ENCODE measurements at places on chromosomes 4 and X. TPM values are rescaled to one million over a fixed set of nuclear protein-coding genes. Genes with fewer than 3 reads are reported as not detected.
A peak's percentile ranks its signal among the peaks of the same experiment; 100 is the strongest.

GRCh38 chrX:46733226-46733625, 25.7 kb downstream of the SLC9A7 start:
- DNase-seq, result no peak
- no peaks in the 10 kb centered on the region for H3K4me1 ChIP-seq
- H3K27ac ChIP-seq, result no peak overlapping the region
- no peaks in the 10 kb centered on the region for H3K36me3 ChIP-seq
- no peaks in the 10 kb centered on the region for H3K27me3 ChIP-seq

- no peaks in the 10 kb centered on the region for H3K36me3 ChIP-seq
- no peaks in the 10 kb centered on the region for H3K27me3 ChIP-seq
- no peak overlapping the region for H3K27ac ChIP-seq
- DNase-seq, result no peak
- H3K4me1 ChIP-seq, result peaks cover 3% of the 10 kb centered on the region
These were observed 57.0 kb upstream of the PAGE5 start for GRCh38 chrX:55163171-55163570.

- no peaks in the 10 kb centered on the region for H3K4me1 ChIP-seq
- no peak for DNase-seq
- no peaks in the 10 kb centered on the region for H3K27me3 ChIP-seq
- H3K36me3 ChIP-seq, result no peaks in the 10 kb centered on the region
These were observed 175.8 kb upstream of the TECRL start for GRCh38 chr4:64584981-64585557.

DNA sequence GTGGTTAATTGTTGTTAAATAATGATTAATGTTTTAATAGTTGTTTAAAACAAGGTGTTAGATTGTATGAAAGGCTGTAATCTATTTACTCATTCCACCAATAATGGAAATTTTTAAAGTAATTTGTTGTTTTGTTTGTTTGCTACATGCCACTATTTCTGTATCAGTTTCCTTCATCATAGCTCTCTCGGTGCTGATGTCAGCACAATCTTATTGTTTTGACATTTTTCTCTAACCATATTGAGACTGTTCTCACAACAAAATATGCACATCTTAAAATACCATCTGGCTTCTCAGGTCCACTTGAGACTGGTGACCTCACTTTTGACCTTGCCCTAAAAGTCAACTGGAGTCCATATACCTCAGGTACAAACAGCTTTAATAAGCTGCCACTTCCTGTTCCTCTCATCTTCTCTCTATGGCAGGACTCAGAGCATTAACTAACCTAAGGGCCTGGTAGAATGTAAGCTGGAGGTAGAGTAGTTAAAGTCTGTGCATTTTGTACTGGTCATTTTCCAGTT, 1.0 kb upstream of the GUCY1B1 start:
- no peak overlapping the region for H3K4me3 ChIP-seq
- peak overlapping the region; percentile 94 for H3K27ac ChIP-seq
- H3K27me3 ChIP-seq, result no peaks in the 10 kb centered on the region
- H3K36me3 ChIP-seq, result no peaks in the 10 kb centered on the region

DNA sequence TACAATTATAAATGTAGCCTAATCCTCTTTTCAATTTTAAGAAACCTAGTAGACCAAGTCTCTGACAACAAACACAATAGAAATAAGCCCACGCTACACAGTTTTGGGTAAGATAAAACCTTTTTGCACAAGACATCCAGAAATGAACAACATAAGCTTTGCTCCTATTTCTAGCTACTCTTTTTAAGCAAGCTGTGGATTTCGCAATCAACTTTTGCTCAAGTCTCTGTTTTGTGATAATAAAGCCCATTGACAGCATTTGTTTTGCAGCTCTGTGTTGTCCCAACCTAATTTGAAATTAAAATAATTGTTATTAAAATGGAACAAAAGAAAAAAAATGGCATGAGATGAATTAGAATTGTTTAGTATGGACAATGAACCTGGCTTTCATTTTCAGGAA, 287.9 kb upstream of the PUDP start:
- H3K4me1 ChIP-seq, result no peaks in the 10 kb centered on the region
- no peak overlapping the region for H3K4me3 ChIP-seq
- no peak for DNase-seq
- no peaks in the 10 kb centered on the region for H3K27me3 ChIP-seq
- H3K27ac ChIP-seq, result no peak overlapping the region

- H3K36me3 ChIP-seq, result peaks cover 80% of the 10 kb centered on the region
- H3K4me3 ChIP-seq, result no peak overlapping the region
- no peaks in the 10 kb centered on the region for H3K4me1 ChIP-seq
- no peak for DNase-seq
- H3K27ac ChIP-seq, result no peak overlapping the region
These were observed 25.2 kb downstream of the PI4K2B start for GRCh38 chr4:25258980-25259578.

The PCYT1B gene
- total RNA-seq, result not detected

The NDST4 gene
- total RNA-seq, result not detected

The L1CAM gene
- total RNA-seq, result 2.6 TPM

The ADAMTS3 gene
- total RNA-seq, result 0.40 TPM

The CHRNA9 gene
- not detected for total RNA-seq

The XAGE2 gene
- not detected for total RNA-seq
